Activated T-helper 2 cell treated with anti-CD3 and anti-CD28 coated beads, Interferon-gamma antibody, Interleukin-2, Interleukin-4, amounts not matched to agents 10 μg/mL and 5 μg/mL and 100 μg/mL, durations not matched to agents 14 hours and 24 hours and 36 hours (primary cell): ENCODE measurements at places on chromosomes 13 and 19.

- DNase-seq: no peak
Measured at GRCh38 chr13:49497272-49497671, 1.5 kb downstream of the PHF11 start.

DNA sequence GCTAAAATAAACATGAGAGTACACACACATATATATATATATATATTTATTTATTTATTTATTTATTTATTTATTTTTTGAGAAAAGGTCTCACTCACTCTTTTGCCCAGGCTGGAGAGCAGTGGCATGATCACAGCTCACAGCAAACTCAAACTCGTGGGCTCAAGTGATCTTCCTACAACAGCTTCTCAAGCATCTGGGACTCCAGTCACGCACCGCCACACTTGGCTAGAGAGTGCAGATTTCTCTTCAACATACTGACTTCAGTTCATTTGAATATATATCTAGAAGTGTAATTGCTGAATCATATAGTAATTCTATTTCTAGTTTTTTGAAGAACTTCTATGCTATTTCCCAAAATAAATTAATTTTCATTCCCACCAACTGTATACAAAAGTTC lies 1711.8 kb downstream of the SLITRK5 start:
- DNase-seq: no peak

DNA sequence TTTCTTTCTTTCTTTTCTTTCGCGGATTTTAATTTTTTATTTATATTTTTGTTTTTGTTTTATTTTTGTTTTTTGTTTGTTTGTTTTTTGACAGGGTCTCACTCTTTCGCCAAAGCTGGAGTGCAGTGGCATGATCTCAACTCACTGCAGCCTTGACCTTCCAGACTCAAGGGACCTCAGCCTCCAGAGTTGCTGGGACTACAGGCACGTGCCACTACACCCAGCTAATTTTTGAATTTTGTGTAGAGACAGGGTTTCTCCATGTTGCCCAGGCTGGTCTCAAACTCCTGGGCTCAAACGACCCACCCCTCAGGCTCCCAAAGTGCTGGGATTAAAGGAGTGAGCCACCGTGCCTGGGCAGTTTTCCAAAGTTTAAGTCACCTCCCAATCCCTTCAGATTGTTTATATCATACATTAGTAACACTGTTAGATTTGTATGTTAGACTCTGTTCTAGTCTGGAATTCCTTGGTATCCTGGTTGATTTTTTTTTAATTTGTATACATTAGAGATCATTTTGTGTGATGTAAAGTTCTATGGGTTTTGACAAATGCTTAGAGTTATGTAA lies 597.3 kb downstream of the DCT start:
- DNase-seq: no peak

DNA sequence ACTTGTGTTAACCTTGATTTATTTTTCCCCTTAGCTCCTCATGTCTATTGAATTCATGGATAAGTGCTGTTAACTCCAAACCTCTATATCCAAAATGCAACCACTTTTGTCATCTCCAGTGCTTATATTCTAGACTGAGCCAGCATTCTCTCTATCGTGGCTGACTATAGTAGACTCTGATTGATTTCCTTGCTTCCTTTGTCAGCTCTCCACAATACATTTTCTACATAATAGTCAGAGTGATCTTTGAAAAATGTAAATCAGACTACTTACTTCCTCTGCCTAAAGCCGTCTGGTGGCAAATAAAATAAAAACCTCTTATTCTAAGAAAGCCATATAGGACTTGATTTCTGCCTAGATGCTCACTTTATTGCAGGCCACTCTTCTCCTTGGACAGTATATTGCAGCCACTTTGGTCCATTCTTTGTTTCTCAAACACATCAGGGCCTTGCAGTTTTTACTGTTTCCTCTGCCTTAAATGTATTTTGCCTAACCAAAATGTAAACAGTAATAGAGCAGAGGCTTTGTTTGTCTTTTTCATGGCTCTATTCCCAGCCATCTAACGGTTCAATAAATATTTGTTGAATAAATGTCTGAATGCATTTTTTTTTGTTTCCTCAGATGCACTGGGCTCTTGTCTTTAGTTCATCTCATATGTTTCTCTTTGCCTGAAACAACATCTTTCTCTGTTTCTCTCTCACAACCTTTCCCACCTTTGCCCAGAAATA lies 243.6 kb upstream of the CSNK1A1L start:
- DNase-seq: no peak

DNA sequence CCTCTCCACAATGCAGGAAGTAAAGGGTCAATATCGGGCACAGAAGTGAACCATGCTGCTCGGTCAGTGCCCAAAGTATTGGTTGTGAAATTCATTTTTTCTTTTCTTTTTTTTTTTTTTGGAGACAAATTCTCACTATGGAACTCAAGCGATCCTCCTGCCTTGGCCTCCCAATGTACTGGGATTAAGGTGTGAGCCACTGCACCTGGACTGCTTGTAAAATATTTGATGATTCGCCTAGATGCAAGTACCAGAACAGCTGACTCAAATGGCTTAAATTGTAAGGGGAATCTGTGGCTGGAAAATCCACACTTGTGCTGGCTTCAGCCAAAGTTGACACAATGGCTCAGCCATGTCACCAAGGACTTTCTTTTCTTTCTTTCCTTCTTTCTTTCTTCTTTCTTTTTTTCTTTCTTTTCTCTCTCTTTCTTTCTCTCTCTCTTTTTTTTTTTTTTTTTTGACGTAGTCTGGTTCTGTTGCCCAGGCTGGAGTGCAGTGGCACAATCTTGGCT lies 43.7 kb downstream of the NUMBL start:
- DNase-seq: no peak

DNA sequence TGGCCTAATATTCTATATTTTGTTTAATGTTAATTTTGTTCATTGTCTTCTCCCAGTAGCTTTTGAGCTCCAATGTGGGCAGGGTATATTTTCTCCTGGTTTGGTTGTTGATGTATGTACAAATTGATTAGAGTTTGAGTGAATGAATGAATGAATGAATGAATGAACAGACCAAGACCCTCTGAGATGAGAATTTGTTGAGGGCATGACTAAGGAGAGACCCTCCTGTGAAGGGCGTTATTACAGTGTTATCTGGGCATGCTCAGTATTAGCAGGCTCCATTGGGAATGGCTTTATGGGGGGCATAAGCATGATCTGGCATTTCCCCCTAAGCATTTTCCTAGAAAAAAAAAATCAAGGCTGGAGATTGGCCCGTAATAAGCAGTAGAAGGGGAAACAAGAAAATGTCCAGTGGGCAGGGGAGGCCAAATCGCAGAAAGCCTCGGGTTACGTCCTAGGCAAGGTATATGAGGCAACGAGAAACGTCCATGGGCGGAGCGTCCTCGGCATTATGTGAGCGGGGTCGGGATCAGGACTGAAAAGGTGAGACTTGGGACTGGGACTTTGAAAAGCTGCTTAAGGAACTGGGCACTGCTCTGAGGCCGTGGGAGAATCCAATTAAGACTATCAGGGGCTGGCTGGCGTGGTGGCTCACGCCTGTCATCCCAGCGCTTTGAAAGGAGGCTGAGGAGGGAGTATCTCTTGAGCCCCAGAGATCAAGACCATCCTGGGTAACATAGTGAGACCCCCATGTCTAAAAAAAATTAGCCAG lies 904 bp upstream of the ARHGAP33 start:
- DNase-seq: no peak

DNA sequence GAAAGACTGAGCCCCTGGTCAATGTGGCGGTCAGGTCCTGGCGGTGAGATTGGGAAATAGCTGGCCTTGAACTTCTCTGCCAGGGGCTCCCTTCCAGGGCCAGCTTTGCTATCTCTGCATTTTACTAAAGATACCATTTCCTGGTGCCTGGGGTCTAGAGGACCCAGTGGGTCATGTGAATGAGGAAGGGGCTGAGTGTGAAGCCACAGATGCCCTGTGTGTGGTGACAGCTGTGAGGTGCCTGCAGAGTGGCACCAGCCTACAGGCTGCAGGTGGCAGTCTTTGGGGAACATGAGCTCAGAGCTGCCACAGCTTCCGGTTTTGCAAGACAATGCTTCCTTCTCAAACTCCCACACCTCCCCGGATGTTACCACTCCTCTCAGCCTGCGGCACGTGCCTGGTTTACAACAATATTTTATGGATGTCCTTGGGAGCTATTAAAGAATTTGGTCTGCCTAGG lies 5.2 kb upstream of the MLNR start:
- DNase-seq: peak; percentile 16

DNA sequence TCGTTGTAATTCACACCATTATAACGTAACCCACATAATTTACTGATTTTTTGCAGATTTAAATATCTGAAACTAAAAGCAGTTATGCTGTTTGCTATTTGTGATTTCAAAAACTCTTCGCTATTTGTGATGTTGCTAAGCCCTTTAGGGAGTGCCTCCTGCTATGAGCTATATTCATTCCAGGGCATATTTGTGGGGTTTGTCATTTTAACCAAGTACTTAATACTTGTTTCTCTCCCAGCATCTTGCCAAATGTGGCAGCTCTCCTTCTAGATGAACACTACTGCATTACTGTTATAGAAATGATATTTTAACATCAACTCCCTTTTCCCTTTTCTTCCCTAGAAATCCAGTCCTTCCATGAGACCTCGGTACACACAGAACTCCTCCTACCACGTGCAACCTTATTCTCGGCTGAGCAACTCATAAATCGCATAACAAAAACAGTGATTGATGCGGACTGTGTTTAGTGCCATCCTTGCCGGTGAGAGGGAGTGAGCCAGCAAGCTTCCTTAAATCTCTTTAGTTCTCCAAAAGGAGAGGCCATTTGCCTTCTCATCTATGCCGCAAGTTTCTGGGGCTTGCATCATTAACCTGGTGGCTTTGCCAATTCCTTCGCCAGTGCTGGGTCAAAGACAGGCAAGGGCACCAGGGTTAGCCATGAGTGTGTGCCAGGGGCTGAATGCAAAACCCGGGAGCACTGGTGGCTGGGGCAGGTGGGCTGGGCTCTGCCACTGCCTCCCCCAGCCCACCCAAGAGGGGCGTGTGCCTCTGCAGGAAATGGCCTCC lies 33.4 kb downstream of the RFX2 start:
- DNase-seq: no peak

DNA sequence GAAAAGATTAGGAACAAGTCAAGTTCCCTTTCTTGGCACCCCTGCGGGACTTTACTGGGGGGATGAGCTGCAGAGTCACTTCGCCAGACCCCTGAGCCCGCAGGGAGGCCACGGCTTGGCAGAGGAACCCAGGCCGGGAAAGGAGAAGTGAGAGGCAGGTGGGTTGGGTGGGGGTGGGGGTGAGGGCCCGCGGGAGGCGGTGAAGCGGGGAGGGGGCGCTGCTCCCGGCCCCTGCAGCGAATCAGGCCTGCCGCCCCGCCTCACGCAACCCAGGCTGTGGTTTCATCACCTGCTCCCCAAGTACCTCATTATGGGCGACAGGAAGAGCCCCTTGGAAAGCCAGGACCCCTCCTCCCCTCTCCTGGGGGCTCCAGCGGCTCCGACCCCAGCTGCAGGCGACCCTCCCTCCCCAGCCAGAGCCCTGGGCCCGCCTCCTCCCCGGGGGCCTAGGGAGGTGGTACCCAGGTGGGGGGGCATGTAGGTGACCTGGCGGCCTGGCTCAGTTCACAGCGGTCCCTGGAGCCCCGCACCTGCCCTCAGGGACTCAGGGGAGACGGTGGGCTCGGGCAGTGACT lies 9.5 kb downstream of the MEF2B start:
- DNase-seq: no peak

- no peak for DNase-seq
Measured at GRCh38 chr19:51687791-51688670, 5.1 kb upstream of the SPACA6 start.

DNA sequence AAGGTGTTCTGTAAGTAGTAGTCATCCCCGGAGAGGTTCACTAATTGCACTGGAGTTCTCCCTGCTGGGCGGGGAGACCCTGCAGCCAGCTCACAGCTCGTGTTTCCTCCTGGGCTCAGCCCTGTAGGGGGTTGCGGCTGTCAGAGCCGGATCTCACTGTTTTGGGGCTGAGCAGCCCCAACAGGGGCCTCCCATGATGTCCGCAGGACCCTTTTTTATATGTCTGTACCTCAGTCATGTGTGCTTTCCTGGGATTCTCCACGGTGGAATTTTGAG lies 130.2 kb upstream of the MCF2L start:
- DNase-seq: no peak

- DNase-seq: no peak
Measured at GRCh38 chr13:51396352-51396751, 56.5 kb downstream of the INTS6 start.

GRCh38 chr13:21528616-21529015 lies 69.5 kb upstream of the ZDHHC20 start:
- DNase-seq: no peak

- no peak for DNase-seq
Measured at GRCh38 chr19:55105237-55105636, 12.2 kb downstream of the PPP1R12C start.

GRCh38 chr13:25248071-25248470 lies 39.2 kb downstream of the MTMR6 start:
- DNase-seq: no peak

DNA sequence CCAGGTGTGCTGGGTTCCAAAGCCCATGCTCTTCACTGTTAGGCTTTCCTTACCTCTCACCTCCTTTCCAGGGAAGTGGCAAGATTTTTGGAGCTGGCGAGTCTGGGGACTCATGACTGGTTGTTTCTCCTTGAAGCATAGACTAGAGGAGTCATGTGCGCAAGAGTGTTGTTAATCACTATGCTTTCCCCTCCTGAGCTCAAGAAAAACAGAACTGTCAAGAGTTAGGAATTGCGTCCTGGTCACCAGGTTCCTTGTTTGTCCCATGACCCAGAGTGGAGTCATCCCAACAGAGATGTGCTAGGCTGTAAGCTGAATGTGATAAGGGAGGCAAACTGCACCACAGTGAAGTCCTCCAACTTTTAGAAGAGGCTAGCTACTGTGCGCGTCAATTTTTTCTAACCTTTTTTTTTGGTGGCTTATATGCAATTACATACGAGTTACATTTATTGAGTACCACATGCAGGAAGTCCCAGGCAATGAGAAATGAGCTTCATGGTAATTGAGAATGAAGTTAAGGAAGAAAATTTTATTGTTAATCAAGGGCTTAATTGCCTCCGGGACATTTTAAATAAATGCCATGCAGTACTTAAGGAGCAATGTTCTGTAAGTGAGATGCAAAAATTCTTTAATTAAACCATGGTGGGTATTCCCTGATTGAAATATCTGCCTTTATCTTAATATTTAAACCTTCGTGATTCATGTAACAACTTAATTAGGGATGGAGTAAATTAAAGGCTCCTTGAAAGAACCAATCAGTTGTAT lies 233.9 kb downstream of the ZIC5 start:
- DNase-seq: no peak

DNA sequence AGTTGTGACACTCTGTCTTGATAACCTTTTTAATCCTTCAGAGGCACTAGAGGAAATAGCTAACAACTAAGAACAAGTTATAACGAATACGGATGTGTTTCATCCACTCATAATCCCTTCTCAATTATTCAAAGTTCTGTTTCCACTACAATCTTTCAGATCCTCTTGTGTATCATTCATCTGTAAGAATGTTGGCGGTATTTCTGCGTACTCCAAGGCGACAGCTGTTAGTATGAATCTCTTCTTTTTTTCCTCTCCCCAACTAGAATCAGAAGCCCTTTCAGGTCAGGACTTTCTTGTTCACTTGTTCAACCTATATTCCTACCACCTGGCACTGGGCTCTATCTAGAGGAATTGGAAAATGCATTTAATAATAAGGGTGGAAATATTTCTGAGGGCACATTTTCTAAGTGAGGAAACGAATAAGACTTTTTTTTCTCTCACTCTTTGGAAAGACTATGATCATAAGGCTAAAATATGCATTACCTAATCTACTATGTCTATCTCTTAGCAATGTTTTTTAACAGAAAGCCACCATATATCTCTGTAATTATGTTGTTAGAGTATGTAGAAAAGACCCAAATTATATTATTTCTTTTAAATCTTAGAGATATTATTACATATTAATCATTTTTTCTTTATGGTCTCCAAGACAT lies 492.9 kb downstream of the PCDH20 start:
- DNase-seq: no peak

GRCh38 chr19:53294786-53295441 lies 27.4 kb upstream of the VN1R4 start:
- no peak for DNase-seq
